ENCODE measurements at places on chromosomes 5 and 9.

DNA sequence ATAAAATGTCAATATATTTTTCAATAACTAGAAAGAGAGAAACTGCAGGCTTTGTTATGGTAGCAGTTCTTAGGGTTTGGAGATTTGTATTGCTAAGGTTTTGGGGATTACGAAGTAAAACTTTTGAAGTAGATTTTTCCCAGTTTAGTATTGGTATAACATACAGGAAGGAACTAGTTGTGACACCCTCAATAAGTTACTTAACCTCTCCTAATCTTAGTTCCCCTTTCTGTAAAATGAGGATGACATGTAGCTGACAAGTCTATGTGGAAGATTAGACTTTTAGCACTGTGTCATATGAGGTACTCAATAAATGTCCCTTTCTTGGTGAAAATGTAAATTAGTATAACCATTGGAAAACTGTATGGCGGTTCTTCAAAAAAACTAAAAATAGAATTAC lies 73.4 kb upstream of the ATG10 start:
- DNase-seq, result no peak

DNA sequence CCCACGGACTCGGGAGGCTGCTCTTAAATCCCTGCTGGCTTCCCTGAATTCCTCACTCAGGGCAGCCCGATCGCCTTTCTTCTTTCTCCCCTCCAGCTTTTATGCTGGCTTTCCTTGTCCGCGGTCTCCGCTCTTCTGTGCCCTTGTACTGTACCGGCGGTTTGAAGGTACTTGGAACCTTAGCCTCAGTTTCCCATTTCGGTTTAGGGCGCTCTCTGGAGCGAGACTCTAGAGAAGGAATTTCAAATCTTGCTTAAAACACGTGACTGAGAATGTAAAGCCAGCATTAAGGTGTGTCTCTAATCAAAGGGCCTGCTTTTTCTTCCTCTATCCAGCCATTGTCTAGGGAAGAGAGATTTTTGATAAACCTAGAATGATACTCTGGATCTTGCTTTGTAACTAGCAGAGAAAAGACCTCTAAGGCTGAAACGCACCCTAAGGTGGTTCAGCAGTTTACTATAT lies 650 bp downstream of the GPR107 start:
- DNase-seq, result no peak

DNA sequence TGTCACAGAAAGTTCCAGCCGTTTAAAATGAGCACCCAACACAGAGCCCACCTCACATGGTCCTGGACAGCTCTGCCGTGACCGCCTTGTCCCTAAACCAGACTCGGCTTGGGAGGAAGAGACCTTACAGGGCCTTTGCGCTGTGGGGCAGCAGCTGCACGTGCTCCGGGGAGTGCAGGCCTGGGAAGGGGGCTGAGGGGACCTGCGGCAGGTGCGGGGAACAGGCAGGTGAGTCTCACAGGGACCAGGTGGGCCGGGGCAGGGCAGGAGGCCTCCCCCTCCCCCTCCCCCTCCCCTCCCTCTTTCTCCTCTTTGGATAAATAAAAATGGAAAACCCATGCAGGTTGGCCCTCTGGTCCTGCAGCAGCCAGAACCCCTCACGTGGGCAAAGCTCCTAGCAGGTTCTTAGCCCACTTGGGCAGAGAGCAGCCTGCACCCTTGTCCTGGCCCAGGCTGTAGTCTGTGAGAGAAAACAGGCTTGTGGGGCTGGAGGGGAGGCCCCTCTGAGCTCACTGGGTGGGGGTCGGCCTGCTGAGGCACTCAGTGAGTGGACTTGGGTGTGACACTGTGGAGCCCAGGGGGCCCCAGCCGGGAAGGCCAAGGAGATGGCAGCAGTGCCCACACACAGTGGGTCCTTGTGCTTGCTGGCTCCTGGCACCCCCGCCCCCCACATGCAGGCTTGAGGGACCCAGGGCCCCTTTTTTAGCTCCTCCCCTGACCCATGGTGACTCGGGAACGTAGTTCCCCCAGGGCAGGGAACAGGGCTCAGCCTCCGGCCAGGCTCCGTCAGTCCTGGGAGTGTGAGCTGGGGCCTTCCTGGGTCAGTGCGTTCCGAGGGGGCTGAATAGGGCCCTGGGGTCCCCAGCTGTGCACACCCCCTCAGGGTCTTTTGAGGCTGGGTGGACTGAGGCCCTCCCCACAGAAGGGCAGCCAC lies 40.0 kb upstream of the CACNA1B start:
- no peak for DNase-seq

- no peak for DNase-seq
Observed at GRCh38 chr9:127865645-127866464, 11.4 kb upstream of the ENG start.

DNA sequence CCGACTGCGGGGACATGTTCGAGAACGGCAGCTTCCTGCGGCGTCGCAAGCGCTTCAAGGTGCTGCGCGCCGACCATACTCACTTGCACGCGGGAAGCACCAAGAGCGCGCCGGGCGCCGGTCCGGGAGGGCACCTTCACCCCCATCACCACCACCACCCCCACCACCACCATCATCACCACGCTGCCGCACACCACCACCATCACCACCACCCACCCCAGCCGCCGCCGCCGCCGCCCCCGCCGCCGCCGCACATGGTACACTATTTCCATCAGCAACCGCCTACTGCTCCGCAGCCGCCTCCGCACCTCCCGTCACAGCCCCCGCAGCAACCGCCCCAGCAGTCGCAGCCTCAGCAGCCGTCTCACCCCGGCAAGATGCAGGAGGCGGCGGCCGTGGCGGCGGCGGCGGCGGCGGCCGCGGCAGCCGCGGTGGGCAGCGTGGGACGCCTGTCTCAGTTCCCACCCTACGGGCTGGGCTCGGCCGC lies 514 bp downstream of the FOXB2 start:
- no peak for DNase-seq

Measured in stimulated activated CD8-positive, alpha-beta memory T cell treated with anti-CD3 and anti-CD28 coated beads, Interleukin-15, amount 100 ng/mL, for 1 hour (primary cell).